ENCODE measurements at places on chromosomes 12 and 14.

GRCh38 chr12:112185093-112185923 is 59.9 kb downstream of the TRAFD1 start:
- DNase-seq = no peak

DNA sequence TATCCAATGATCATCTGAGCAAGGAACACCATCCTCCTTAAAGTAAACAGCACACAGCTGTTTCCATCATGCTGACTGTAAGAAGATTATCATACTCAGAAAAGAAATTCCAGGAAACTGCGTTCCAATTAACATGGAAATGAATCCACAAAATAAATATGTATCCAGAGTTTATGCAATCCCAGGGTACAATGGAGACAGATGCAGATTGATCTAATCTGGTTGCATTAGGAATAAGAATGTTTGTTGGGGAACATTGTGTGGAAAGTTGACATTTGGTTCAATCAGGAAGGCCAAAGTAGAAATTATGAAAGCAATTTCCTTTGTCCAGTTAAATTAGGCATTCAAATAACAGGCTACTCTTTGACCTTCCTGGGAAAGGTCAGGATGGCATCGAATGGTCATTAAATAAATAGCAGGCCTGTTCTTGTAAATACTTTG is 236.9 kb upstream of the AMIGO2 start:
- no peak for DNase-seq

GRCh38 chr14:47277703-47278102 is 397.7 kb downstream of the MDGA2 start:
- DNase-seq = no peak

DNA sequence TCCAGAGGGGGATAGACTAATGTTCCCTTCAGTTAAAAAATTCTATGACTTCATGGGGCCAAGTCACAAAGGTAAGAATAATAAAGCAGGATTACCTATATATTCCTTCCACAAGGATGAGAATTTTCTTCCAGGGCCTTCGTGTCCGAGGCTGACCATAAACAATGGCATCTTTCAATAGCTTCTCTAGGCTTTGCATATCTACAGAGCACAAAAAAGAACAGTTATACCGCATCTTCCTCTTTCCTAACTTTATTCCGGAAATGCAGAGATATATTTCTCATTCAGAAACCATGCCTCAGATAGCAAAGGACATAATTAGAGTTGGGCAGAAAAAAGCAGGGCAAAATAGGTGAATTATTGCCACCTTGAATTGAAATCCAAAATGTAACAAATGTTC is 58.3 kb upstream of the ISM2 start:
- no peak for DNase-seq

DNA sequence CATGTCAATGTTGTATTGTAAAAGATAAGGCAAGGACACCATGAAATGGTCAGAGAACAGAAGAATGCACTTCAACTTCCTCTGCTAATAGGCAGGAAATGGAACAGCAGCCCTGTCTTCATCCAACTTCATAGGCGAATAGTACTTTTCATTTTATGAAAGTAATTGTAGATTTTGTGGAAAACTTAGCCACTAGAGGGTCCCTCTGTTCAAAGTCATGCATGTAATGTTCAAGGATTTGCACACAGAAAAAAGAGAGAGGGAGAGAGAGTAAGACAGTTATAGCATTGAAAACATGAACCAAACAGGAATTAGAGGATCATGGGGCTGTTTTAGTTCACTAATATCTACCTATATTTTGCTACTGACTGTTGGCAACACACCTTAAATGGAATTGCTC is 172.2 kb downstream of the FLRT2 start:
- DNase-seq = no peak
